ENCODE measurements at places on chromosomes 4 and X. TPM values are rescaled to one million over a fixed set of nuclear protein-coding genes. Genes with fewer than 3 reads are reported as not detected.

The ABLIM2 gene
- polyA plus RNA-seq = 17.7 TPM

The SSX4B gene
- not detected for polyA plus RNA-seq

The MCUB gene
- 11.1 TPM for polyA plus RNA-seq

The PNMA3 gene
- polyA plus RNA-seq = 1.2 TPM

The COL4A5 gene
- polyA plus RNA-seq = 21.5 TPM

DNA sequence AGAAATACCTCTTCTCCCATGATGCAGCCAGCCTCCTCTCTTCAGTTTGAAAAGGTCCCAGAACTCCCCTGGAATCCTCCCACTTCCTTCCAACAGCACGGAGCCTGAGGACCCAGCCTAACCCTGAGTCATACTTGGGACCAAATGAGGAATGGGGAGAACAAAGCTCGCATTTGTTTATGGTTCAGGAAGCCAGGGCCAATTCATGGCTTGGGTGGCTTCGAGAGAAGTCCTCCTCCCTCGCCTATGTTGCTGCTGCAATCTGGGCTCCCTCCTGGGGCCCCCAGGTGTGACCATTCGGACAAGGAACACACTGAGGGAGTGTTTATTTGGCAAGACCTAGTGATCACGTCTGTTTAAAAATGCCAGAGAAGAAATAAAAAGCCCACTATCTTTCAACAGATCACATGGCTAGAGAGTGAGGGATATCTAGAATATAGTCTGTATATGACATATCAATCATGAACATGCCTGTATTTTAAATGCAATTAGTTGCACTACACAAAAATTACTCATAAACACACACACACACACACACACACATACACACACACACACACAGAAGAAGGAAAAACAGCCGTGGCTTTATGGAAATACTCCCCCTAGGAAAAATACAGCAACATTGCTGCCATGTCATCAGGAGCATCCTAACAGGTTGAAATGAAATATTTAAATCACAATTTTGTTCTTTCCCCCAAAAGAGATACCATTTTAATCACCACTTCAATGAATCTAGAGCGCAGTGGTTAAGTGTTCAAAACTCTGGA, 155.7 kb upstream of the MAP3K15 start:
- peak; percentile 61 for DNase-seq

- DNase-seq = no peak
Observed at GRCh38 chr4:61665649-61666048, 465.5 kb downstream of the ADGRL3 start.

DNA sequence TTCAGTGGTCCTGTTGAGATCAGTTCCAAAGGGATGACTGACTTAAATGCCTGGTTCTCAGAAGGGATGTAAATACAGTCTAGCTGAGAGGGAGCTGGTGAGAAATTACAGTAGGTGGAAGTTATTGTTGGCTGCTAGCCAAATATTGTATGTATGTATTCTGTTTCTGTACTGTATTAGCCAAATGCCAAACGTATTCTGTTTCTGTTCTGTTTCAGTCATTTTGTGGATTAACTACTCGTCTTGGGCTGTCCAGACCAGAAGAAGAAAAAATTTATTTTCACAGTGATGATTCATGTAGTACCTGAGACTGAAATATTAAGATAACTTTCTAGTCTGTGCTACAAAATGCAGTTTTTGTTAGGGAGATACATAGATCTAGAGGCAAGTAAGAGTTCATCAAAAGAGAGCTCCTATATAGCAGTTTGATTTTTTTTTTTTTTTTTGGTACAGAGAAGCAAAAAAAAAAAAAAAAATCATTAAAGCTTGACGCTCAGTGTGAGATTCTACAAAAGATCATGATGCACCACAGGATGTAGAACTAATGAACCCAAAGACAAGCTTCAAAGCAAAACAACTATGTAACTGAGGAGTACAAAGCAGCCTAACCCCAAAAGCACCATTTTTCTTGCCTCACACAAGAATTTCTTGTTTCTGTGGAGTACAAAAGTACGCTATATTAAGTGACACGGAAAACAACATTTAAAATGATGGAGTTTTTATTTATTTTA, 54.8 kb downstream of the CASP6 start:
- no peak for DNase-seq

DNA sequence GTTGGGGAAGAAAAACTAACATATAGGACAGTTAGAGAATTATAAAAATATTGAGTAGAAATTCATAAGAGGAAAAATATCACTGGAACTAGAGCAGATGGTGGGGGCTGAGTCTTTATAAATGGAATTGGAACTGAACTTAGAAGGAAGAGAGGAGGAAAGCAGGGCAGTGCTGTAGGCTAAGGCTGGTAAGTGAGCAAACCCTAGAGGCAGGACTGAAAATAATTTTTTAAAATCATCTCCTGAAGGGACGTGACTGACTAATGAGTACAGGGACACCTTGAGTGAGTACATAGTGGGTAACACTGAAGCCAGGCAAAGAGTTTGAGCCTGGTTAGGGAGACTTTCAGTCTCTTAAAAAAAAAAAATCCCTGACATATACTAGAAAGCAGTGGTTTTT, 63.3 kb downstream of the GALNT7 start:
- DNase-seq = no peak

- peak; percentile 3 for DNase-seq
Observed at GRCh38 chr4:112552668-112553067, 36.7 kb upstream of the NEUROG2 start.

DNA sequence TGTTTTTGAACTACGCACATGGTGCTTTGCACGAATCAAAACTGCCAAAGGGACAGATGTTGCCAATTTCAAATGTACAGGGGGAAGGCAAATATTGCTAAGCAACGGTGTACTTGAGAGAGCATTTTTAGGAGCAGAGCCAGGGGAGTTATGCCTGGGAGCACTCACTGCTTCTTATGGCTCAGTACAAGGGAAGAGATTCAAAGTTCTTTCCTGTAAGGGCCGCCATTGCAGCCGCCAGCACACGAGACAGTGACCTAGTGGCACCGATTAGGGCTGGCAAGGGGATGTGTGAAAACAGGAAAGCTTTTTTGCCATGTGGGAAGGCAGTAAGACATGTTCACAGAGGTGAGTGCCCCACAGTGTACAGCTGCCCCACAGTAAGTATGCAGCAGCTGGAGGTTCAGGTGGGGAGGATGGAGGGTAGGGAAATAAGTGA, 133.8 kb downstream of the AFF1 start:
- DNase-seq = peak; percentile 62

- DNase-seq = no peak
Observed at GRCh38 chr4:38662522-38663089, 1.4 kb upstream of the KLF3 start.

DNA sequence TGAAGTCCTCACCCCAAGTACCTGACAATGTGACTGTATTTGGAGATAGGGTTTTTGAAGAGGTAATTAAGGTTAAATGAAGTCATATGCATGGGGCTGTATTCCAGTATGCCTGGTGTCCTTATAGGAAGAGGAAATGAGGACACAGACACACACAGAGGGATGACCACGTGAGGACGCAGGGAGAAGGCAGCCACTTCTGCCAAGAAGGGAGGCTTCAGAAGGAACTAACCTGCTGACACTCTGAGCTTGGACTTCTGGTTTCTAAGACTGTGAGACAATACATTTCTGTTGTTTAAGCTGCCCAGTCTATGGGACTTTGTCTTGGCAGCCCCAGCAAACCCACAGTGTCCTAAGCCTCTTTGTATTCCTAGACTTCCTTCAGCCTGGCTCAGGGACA, 3.0 kb upstream of the SLC2A9 start:
- no peak for DNase-seq
